ENCODE measurements at places on chromosomes 2 and 18.

- DNase-seq, result no peak
Observed at GRCh38 chr2:165432234-165432966, 37.1 kb upstream of the CSRNP3 start.

GRCh38 chr2:97654309-97654708 is 8.4 kb downstream of the COX5B start:
- no peak for DNase-seq

DNA sequence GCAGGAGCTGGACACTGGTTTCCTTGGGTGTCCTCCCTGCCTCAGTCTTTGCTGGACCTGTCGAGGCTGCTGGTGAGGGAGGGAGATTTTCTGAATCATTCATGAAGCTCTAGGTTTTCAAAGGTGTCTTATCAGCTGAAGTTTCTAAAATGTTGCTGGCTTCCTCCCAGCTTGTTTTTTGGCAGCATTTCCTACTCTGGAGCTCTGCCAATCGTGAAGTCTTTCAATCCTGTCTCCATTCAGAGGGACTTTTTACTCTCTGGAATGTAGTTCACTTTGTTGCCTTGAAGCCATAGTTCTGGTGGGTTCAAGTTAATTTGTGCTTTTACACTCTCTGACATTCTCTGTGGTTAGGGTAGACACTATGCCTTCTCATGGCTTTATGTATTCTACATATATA is 23.9 kb downstream of the SNTG2 start:
- DNase-seq, result no peak

GRCh38 chr2:25853038-25853638 is 25.1 kb downstream of the ASXL2 start:
- no peak for DNase-seq

GRCh38 chr2:40279001-40279400 is 172.9 kb downstream of the SLC8A1 start:
- DNase-seq, result no peak

- no peak for DNase-seq
Observed at GRCh38 chr2:113009622-113010021, 4.4 kb downstream of the IL36A start.

- no peak for DNase-seq
Observed at GRCh38 chr2:129078548-129078947, 759.9 kb upstream of the HS6ST1 start.

GRCh38 chr2:175853616-175853890 is 148.5 kb downstream of the LNPK start:
- DNase-seq, result no peak

DNA sequence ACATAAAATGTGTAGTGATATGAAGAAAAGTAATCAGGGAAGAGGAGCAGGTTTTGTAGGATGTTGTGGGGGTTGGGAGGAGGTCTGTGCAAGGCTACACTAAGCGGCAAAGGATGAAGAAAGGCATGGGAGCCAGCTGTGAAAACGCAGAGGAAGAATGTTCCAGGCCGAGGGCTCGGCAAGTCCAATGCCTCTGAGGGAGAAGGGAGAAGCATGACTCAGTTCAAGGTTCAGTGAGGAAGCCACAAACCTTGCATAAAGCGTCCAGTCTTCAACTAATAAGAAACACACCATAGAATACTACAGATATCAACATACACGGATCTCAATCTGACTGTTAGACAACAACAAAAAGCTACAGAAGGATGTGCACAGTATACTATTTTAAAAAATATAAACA is 16.2 kb downstream of the EPB41L3 start:
- no peak for DNase-seq

DNA sequence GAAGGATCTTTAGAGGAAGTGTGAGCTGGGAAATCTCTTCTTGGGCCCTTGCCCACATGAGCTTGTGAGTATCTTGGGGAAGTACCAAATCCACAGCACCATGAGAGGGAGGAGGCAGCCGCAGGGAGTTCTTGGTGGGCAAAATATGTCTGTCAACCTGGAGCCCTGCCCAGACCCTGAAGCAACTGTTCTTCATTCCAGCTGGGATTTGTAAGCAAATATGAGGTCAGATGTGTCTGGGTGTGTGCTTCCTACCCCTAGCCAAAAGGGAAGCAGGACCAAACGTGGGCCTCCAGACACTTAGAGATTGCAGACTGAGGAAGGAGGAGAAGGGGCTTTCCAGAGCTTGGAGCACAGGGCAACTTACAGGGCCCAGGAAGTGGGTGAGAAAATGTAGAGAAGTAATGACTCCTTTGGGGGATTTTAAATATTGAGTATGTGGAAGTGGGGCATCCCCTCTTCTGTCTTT is 41.9 kb downstream of the TMEM247 start:
- DNase-seq, result no peak

GRCh38 chr2:98029718-98030222 is 34.0 kb upstream of the TMEM131 start:
- no peak for DNase-seq

GRCh38 chr2:113370030-113370429 is 67.5 kb upstream of the ZNG1B start:
- DNase-seq, result no peak

- DNase-seq, result no peak
Observed at GRCh38 chr18:73897517-73897916, 250.1 kb downstream of the FBXO15 start.

GRCh38 chr18:58113337-58113736 is 69.3 kb downstream of the NEDD4L start:
- no peak for DNase-seq

DNA sequence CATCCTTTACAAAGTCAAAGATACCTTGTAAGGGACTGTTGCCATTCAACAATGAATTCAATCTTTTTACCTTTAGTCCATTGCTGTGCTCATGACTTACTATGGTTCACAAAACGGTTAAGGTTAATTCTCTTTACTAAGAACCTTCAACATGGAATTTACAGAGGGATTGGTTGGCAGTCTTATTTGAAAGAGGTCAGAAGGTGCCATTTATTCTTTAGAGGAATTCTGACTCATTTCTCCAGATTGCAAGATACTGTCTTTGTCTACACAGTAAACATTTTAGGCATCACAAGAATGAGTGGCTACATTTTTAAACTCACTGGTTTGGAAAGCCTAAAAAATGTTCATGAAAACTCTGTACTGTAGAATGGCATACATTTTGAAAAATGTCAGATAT is 17.4 kb downstream of the KCNH7 start:
- no peak for DNase-seq

DNA sequence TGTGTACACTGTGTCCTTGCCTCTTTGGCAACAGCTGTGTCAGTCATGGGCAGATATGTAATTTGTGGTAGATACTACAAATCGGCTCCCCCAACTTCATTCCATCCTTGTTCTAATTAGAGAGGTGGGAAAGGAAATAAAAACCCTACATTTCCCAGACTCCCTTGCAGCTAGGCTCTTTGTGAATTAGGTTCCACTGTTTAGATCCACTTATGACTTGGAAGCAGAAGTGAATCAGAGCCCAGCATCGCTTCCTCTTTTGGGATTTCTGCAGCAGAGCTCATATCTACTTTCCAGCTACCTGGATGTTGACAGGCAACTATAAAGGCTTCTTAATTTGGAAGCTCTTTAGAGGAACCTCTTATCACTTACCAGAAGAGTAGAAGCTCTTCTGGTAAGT is 34.1 kb upstream of the NARS1 start:
- no peak for DNase-seq

DNA sequence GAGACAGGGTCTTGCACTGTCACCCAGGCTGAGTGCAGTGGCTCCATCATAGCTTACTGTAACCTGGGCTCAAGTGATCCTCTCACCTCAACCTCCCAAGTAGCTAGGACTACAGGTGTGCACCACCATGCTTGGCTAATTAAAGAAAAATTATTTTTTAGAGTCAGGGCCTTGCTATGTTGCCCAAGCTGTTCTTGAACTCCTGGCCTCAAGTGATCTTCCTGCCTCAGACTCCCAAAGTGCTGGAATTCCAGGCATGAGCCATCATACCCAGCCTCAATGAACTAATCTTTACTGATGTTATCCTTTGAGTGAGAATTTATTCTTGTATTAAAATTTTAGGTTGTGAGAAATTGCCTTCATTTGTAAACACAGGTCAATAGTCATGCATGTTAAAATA is 27.0 kb upstream of the CD28 start:
- no peak for DNase-seq

GRCh38 chr18:37445836-37446235 is 119.8 kb downstream of the CELF4 start:
- no peak for DNase-seq

DNA sequence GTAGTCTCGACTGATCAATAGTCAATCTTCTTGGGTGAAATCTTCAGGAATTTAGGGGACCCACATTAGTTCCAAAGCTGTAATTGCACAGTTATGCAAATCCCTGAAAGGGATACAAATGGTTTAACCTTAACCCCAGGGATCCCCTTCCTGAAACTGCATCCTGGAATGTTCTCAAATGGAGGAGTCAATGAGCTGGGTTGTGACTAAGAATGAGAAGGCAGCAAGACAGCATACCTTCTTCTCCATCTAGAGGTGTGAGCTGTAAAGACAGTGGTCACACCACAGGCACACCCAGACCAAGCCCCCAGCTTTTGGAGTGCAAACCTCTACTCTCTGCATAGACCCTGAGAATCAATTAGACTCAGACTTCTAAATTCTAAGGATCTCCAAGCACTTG is 164.7 kb upstream of the MEIS1 start:
- DNase-seq, result no peak

GRCh38 chr2:143162123-143162837 is 33.1 kb downstream of the ARHGAP15 start:
- peak; percentile 43 for DNase-seq

DNA sequence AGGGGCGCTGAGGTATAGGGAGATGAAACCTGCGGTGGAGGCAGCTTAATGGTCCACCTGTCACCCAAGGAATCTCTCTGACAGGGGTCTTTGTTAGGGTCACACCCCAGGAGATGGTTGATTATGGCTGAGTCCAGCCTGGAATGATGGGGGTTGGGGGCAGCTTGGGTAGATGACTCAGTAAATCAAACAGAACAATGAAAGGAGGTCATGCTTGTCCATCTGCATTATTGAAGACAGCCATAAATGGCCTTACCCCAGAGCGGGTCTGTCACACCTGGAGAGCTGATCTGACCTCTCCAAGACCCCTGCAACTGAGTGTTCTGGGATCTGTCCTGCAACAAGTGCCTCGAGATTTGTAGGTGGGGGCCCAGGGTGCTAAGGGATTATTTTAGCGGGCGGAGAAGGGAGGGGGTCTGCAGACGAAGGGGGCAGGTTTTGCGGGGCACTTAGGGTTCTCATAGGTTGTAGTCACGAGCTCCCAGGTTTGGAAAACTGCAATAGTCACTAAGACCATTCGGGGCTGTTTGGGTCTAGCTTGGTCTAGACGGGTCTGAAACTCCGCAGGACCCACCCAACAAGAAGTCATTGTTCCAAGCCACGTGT is 771 bp upstream of the IGFBP2 start:
- no peak for DNase-seq
